ENCODE measurements at places on chromosomes 11 and 22. TPM values are rescaled to one million over a fixed set of nuclear protein-coding genes. Genes with fewer than 3 reads are reported as not detected.

The MS4A6E gene
- not detected for total RNA-seq

The GRM5 gene
- 49.5 TPM for total RNA-seq

The SLC16A8 gene
- total RNA-seq, result 1.1 TPM

The MUC2 gene
- 1.5 TPM for total RNA-seq

The NXPE4 gene
- not detected for total RNA-seq

The CASP1 gene
- 2.3 TPM for total RNA-seq

The ZC3H7B gene
- 53.9 TPM for total RNA-seq

The KBTBD3 gene
- total RNA-seq, result 15.3 TPM

Data from cerebellum (tissue), 4 donors.